ENCODE measurements at places on chromosomes 12 and 14.

GRCh38 chr12:15831315-15831978, 42.3 kb upstream of the EPS8 start:
- DNase-seq, result no peak

- DNase-seq, result no peak
Observed at GRCh38 chr14:87149583-87150354, 843.2 kb downstream of the GALC start.

- no peak for DNase-seq
Observed at GRCh38 chr12:8554451-8555195, 13.9 kb upstream of the CLEC4E start.

GRCh38 chr12:53049571-53050318, at the start of gene TNS2:
Gene TNS2 (plus strand): TSS chr12:53050065. CDS start chr12:53050186, 121 bp downstream.
- no peak for DNase-seq

Data from stimulated activated CD4-positive, alpha-beta T cell treated with anti-CD3 and anti-CD28 coated beads, Interleukin-1b, Interleukin-23, amount 100 ng/mL, for 24 hours (primary cell).